ENCODE measurements at places on chromosomes 7 and 10. TPM values are rescaled to one million over a fixed set of nuclear protein-coding genes. Genes with fewer than 3 reads are reported as not detected.

DNA sequence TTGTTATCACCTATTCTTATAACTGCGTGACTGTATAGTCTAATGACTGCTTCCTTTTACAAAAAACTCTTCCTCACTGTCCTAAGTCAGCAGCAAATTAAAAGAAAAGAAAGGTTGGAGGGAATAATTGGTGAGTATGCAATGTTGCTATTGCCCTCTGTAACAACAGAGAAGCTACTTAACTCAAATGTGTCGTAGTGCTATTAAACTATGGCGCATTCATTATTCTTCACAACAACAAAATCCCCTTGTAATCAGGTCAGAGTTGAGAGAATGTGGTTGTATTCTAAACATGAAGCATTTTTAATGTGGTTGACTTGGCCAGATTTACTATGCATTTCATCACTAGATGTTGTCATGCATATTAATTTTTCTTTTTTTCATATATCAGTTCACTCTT is 897.8 kb upstream of the PHF14 start:
- DNase-seq = no peak

GRCh38 chr10:42939237-42939636 is 137.6 kb upstream of the RET start:
- no peak for DNase-seq

GRCh38 chr10:97781618-97782331 is 10.0 kb upstream of the SFRP5 start:
- DNase-seq = no peak

DNA sequence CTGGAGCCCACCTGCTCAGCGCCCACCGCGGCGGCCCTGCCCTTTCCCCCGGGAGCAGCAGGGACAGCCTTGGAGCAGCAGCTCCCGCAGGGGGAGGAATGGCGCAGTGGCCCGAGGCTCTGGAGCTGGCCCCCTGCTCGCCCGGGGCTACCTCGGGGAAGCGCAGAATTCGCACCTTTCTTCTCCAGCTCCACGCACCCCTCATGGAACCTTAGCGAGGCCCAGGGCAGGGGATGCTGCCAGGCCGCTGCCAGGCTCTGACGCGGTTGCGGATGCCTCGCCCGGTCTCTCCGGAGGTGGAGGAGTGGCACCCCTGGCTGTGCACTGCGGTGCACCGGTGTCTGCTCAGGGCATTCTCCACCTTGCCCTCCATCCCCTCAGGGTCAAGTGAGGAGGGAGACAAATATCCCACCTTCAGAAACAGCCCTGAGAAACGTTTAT is 84.9 kb upstream of the MKI67 start:
- no peak for DNase-seq

- DNase-seq = no peak
Observed at GRCh38 chr7:107579554-107579884, 527 bp upstream of the BCAP29 start.

DNA sequence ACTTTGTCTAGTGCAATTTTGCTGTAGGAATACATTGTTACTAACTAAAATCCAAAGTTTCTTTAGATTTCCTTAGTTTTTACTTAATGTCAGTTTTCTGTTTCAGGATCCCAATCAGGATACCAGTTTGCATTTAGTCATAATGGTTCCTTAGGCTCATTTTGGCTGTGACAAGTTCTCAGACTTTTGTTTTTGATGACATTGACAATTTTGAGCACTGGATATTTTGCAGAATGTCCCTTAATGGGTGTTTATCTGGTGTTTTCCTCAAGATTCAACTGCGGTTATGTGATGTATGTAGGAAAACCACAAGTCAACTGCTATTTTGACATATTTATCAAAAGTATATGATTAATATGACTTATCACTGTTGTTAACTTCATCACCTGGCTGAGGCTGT is 482.6 kb downstream of the PCDH15 start:
- no peak for DNase-seq

- DNase-seq = no peak
Observed at GRCh38 chr10:3524086-3524960, 260.7 kb downstream of the KLF6 start.

DNA sequence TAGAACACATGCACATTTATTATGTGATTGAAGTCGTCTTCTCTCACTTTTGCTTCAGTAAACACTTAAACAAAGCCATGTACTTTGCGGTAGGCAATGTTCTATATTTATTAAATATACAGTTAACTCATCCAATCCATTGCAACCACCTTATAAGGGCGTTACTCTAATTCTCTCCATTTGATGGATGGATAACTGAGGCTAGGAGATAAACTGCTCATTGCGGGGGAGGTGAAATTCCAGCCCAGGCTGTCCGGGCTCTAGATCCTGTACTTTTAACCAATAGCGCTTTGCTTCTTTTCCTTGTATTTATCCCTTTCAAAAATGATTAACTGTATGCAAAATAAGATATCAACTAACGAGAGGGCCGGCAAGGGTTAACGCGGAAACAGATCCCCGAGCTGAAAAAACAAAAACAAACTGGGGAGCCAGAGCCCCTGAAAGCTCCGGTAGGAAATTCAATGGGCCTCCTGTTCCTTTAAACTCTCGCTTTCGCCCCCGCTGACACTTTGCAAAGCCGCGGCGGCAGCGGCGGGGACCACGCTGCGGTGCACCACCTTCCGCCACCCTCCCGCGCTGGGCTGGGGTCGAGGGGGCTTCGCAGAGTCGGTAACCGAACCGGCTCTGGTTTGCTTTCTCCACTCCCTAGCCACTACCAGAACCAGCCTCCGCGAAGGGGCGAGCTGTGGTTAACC is 1.0 kb upstream of the PLXDC2 start:
- no peak for DNase-seq

- DNase-seq = no peak
Observed at GRCh38 chr7:134611611-134612151, 35.0 kb upstream of the BPGM start.

- DNase-seq = no peak
Observed at GRCh38 chr7:42227936-42228591, 8.9 kb downstream of the GLI3 start.

GRCh38 chr10:65342245-65342644 is 1583.6 kb upstream of the LRRTM3 start:
- no peak for DNase-seq

- DNase-seq = no peak
Observed at GRCh38 chr10:47030191-47030703, 119.0 kb downstream of the PTPN20 start.

GRCh38 chr7:29084832-29085231 is 61.5 kb downstream of the CPVL start:
- DNase-seq = no peak

GRCh38 chr7:128167791-128168666 is 73.0 kb upstream of the LEP start:
- DNase-seq = no peak

The SAMD9 gene
- total RNA-seq = 0.92 TPM

The LAMB4 gene
- 0.22 TPM for total RNA-seq

The HTRA1 gene
- total RNA-seq = 21.9 TPM

The IRF5 gene
- total RNA-seq = 4.5 TPM

The CTAGE6 gene
- 0.32 TPM for total RNA-seq

The TUBAL3 gene
- not detected for total RNA-seq

The GSTO2 gene
- total RNA-seq = 14.3 TPM

The POLR2J2 gene
- total RNA-seq = 4.6 TPM

All from pancreas (tissue), 10 donors.